K562 (cell line): ENCODE measurements at places on chromosomes 6 and 20.
A peak's percentile ranks its signal among the peaks of the same experiment; 100 is the strongest.

DNA sequence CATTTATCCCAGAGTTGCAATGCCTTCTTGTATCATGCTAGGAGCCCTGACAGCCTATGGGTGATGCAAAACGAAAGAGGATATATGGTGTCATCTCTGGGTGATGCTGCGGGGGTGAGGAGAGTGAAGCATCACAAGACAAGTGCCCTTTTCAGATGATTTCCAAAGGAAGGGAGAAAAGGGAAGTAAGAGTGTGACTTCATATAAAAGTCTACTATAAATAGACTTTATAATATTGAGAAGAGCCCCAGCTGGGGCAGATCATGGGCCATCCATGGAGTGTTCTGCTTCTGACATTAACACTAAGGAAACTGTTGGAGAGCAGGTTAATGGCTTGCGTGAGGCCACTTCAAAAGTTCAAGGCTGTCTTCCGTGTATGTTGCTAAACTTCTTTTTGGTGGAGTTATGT lies 4.4 kb downstream of the CD83 start:
- H3K4me3 ChIP-seq = no peak overlapping the region
- H3K36me3 ChIP-seq = no peaks in the 10 kb centered on the region
- H3K27ac ChIP-seq = no peak overlapping the region

DNA sequence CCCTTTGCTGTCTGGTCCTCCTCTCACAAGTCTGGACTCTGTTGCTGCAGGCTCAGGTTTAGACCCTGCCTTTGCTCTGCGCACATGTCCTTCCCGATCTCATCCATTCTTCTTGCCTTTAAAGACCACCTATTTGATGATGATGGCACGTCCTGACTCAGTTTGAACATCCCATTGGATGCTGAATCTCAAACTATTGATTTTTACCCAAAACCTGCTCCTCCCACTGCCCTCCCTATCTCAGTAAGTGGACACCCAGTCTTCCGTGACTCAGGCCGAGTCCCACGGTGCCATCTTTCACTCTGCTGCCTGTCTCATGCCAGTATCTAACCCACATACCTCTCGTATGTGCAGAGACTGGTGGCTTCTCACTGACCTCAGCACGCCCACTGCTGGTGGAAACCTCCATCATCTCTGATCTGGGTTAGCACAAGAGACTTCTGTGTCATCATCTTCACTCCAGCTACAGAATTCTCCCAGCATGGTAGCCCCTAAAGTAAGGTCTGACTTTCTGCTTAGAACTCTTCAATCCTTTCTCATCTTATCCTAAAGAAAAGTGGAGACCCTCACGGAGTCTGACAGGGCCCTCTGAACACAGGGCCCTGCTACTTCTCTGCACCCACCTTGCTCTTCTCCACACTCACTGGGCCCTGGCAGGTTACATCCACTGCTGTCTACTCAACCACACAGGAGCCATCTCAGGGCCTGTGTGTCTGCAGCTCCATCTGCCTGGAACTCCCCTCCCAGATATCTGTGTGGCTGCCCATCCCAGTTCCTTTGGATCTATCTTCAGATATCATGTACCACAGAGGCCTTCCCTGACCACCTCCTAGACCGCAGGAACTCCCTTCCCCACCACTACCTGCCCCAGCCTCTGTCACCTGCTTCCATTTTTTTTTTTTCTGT lies 387.1 kb upstream of the AGPAT4 start:
- no peak overlapping the region for H3K27ac ChIP-seq
- DNase-seq = no peak
- H3K4me1 ChIP-seq = no peaks in the 10 kb centered on the region
- peaks cover 16% of the 10 kb centered on the region for H3K27me3 ChIP-seq
- no peaks in the 10 kb centered on the region for H3K36me3 ChIP-seq

- H3K36me3 ChIP-seq = no peaks in the 10 kb centered on the region
- no peak for DNase-seq
- H3K27ac ChIP-seq = no peak overlapping the region
- no peak overlapping the region for H3K4me3 ChIP-seq
These were observed 102.1 kb downstream of the TMEM170B start for GRCh38 chr6:11639376-11640235.

GRCh38 chr6:163897669-163898068 lies 483.2 kb downstream of the QKI start:
- H3K36me3 ChIP-seq = no peaks in the 10 kb centered on the region
- peaks cover 30% of the 10 kb centered on the region for H3K27me3 ChIP-seq
- no peak for DNase-seq
- H3K4me1 ChIP-seq = no peaks in the 10 kb centered on the region
- H3K4me3 ChIP-seq = no peak overlapping the region

- no peak overlapping the region for H3K4me3 ChIP-seq
- H3K36me3 ChIP-seq = no peaks in the 10 kb centered on the region
- H3K4me1 ChIP-seq = no peaks in the 10 kb centered on the region
- no peak overlapping the region for H3K27ac ChIP-seq
- peaks cover 38% of the 10 kb centered on the region for H3K27me3 ChIP-seq
These were observed 3.7 kb upstream of the CST11 start for GRCh38 chr20:23456409-23456808.

- DNase-seq = no peak
- H3K36me3 ChIP-seq = no peaks in the 10 kb centered on the region
- H3K27me3 ChIP-seq = no peaks in the 10 kb centered on the region
- no peaks in the 10 kb centered on the region for H3K4me1 ChIP-seq
These were observed 74.3 kb downstream of the ADGRG6 start for GRCh38 chr6:142376115-142376514.

- no peaks in the 10 kb centered on the region for H3K4me1 ChIP-seq
- H3K4me3 ChIP-seq = no peak overlapping the region
These were observed 459.4 kb upstream of the ID4 start for GRCh38 chr6:19377722-19378121.

- H3K4me3 ChIP-seq = no peak overlapping the region
- no peaks in the 10 kb centered on the region for H3K27me3 ChIP-seq
- no peak for DNase-seq
These were observed 13.6 kb downstream of the GFOD1 start for GRCh38 chr6:13473768-13474165.

GRCh38 chr20:50296450-50297375 lies 106.1 kb downstream of the CEBPB start:
- no peak overlapping the region for H3K4me3 ChIP-seq
- DNase-seq = no peak
- H3K4me1 ChIP-seq = peaks cover 62% of the 10 kb centered on the region

DNA sequence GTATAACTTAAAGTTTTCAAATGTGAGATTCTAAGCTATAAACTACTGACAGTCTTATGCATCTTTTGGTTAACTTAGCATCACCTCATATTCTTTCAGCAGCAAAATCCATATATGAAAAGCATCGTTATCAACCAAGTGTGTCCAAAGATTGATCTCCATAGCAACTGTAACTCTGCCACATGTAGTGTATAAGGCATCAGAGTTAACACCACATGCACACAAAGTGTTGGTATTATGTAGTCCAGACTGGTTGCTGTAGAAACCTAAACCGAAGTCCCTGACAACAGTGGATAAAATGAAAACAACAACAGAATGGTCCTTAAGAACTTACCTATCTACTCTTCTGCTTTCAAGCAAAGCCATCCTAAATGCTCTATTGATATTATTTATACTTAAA lies 39.6 kb downstream of the PDSS2 start:
- H3K27me3 ChIP-seq = no peaks in the 10 kb centered on the region
- no peaks in the 10 kb centered on the region for H3K4me1 ChIP-seq
- no peak for DNase-seq
- no peaks in the 10 kb centered on the region for H3K36me3 ChIP-seq

GRCh38 chr20:61886721-61887595 lies 178.7 kb downstream of the TAF4 start:
- H3K4me3 ChIP-seq = no peak overlapping the region
- H3K27me3 ChIP-seq = peaks cover 44% of the 10 kb centered on the region
- no peak overlapping the region for H3K27ac ChIP-seq
- no peaks in the 10 kb centered on the region for H3K4me1 ChIP-seq
- DNase-seq = peak; percentile 76

GRCh38 chr20:14374196-14374595 lies 36.8 kb upstream of the FLRT3 start:
- no peak for DNase-seq
- H3K27ac ChIP-seq = no peak overlapping the region
- no peak overlapping the region for H3K4me3 ChIP-seq
- H3K27me3 ChIP-seq = no peaks in the 10 kb centered on the region
- H3K4me1 ChIP-seq = no peaks in the 10 kb centered on the region
- no peaks in the 10 kb centered on the region for H3K36me3 ChIP-seq

DNA sequence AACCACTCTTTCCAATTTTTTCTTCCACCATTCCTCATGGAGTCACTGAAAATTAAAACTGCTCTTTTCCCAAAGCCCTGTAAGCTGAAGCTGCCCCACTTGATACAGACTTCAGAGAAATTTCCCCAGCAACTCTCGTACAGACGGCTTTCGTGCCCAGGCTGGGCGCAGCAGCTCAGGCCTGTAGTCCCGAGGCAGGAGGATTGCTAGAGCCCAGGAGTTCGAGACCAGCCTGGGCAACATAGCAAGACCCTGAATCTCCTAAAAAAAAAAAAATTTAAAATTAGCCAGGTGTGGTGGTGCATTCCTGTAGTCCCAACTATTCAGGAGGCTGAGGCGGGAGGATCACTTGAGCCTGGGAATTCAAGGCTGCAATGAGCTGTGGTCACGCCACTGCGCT lies 6.6 kb downstream of the PPDPF start:
- no peak for DNase-seq
- H3K36me3 ChIP-seq = peaks cover 15% of the 10 kb centered on the region; the same call in 2 of the 3 replicates
- no peak overlapping the region for H3K27ac ChIP-seq
- no peaks in the 10 kb centered on the region; the same call in 2 of the 3 replicates for H3K4me1 ChIP-seq

DNA sequence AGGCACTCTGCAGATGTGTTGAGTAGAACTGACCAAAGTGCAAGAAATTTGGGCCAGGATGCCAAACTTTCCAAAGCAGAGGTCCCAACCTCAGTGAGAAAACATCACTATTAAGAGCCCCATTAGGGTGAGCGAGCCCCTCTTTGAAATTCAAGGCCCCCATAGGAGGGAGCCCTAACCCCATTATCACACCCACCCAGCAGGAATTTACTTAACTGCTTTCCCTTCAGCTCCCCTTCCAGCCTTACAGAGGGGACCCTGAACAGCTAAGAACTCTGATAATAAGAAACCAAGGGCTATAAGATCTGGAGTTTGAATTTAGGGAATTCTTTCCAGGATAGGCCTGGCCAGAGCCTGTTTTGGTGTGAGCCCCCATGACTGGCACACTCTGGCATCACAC lies 130.6 kb downstream of the NFATC2 start:
- no peaks in the 10 kb centered on the region for H3K27me3 ChIP-seq
- peaks cover 16% of the 10 kb centered on the region for H3K36me3 ChIP-seq
- no peak overlapping the region for H3K27ac ChIP-seq
- H3K4me1 ChIP-seq = peaks cover 7% of the 10 kb centered on the region; the same call in 1 of the 2 replicates
- no peak for DNase-seq

DNA sequence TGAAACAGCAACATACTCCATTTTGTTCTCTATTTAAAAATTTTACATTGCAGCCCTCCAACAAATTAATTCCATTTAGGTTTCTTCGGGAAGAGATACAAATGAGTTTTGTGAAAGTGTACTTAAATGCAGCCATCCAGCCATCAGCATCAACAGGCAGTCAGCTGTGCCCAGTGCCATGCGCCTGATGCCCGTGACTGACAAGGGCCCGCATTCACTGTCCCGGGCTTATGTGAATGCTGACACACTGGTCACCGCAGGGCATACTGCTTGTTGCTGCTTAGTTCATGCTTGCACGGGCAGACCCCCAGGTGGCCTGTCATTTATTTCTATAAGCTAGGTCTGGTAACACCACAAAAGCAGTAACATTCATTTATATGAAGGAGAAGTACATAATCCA lies 224.9 kb upstream of the QKI start:
- no peaks in the 10 kb centered on the region for H3K4me1 ChIP-seq
- H3K27me3 ChIP-seq = peaks cover 54% of the 10 kb centered on the region
- no peak overlapping the region for H3K27ac ChIP-seq
- H3K36me3 ChIP-seq = no peaks in the 10 kb centered on the region
- DNase-seq = no peak

GRCh38 chr6:102501615-102502014 lies 1108.1 kb downstream of the GRIK2 start:
- no peak overlapping the region for H3K4me3 ChIP-seq
- no peak overlapping the region for H3K27ac ChIP-seq
- H3K4me1 ChIP-seq = no peaks in the 10 kb centered on the region

- DNase-seq = no peak
- no peak overlapping the region for H3K4me3 ChIP-seq
These were observed 180.6 kb downstream of the TBX18 start for GRCh38 chr6:84583784-84584183.

GRCh38 chr6:111754423-111754822 lies 118.8 kb downstream of the FYN start:
- no peaks in the 10 kb centered on the region for H3K36me3 ChIP-seq
- H3K27me3 ChIP-seq = no peaks in the 10 kb centered on the region
- H3K4me1 ChIP-seq = no peaks in the 10 kb centered on the region
- H3K27ac ChIP-seq = no peak overlapping the region
- no peak for DNase-seq

DNA sequence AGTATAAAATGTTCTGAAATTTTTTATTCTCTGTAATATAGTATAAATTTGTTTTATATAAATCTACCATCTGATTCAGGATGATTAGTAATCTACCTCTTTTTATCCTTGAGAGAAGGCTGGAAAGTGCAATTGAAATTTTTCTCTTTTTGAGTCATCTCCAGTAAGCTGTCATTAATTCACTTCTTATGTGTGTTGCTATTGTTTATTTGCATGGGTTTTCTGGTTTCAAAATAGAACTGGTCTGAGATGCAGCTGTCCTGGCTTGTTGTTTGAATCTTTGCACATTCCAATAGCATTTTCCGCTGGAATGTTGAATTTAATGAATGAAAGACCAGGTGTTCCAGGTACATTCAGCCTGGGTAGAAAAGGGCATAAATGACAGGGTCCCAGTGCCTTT lies 24.3 kb upstream of the TAB2 start:
- no peaks in the 10 kb centered on the region for H3K4me1 ChIP-seq
- no peaks in the 10 kb centered on the region for H3K36me3 ChIP-seq
- H3K27ac ChIP-seq = no peak overlapping the region
- no peak for DNase-seq
- peaks cover 10% of the 10 kb centered on the region for H3K27me3 ChIP-seq
- H3K4me3 ChIP-seq = no peak overlapping the region

DNA sequence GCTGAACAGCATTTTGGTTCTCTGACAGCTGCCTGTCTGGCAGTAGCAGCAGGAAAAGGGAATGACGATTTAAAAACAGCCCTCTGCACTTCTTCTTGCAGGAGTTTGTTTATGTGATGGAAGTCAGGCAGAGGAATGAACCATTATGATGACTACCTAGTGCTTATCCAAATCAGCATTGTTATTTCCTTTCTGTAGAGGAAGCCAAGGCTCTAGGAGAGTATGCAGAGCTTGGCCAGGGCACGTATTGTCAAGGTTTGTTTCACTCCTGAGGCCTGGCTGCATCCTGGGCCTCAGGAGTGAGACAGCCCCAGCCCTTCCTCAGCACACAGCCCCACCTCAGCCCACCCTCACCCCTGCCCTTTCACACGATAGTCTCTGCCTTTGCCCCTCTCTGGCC lies 68.5 kb downstream of the FAM229B start:
- H3K27ac ChIP-seq = no peak overlapping the region
- H3K4me3 ChIP-seq = no peak overlapping the region
- no peaks in the 10 kb centered on the region for H3K4me1 ChIP-seq
- no peaks in the 10 kb centered on the region for H3K36me3 ChIP-seq
- DNase-seq = no peak

GRCh38 chr6:95576218-95576997 lies 927 bp upstream of the MANEA start:
- no peak for DNase-seq
- H3K4me3 ChIP-seq = peak overlapping the region; percentile 71
- H3K27ac ChIP-seq = peak overlapping the region; percentile 86; the same call in 2 of the 3 replicates
- no peaks in the 10 kb centered on the region for H3K36me3 ChIP-seq
